NCI-H526 treated with DMSO at 0.1 percent for 48 hours (cell line): ENCODE measurements at places on chromosomes 4 and X.

GRCh38 chrX:154380153-154380552 lies 1.1 kb downstream of the EMD start:
- DNase-seq: no peak

DNA sequence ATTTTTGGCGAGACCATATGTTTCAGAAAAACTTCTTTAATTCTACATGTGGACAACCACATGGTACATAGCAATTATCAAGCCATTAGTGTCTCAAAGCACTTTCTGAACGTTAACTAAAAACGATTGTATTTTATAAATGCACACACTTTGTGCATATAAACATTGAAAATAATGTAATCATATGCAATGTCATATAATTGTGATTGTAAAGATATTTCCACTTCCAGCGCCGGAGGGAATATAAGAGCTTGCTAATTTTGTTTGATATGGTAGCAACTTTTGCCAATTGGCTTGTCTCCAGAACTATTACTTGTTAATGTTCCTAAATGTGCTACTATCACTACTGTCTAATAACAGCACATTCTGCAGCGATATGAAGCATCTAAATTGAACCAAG lies 162.3 kb upstream of the SMIM31 start:
- no peak for DNase-seq

- DNase-seq: no peak
Measured at GRCh38 chr4:136680271-136680670, 852.0 kb downstream of the PCDH18 start.

DNA sequence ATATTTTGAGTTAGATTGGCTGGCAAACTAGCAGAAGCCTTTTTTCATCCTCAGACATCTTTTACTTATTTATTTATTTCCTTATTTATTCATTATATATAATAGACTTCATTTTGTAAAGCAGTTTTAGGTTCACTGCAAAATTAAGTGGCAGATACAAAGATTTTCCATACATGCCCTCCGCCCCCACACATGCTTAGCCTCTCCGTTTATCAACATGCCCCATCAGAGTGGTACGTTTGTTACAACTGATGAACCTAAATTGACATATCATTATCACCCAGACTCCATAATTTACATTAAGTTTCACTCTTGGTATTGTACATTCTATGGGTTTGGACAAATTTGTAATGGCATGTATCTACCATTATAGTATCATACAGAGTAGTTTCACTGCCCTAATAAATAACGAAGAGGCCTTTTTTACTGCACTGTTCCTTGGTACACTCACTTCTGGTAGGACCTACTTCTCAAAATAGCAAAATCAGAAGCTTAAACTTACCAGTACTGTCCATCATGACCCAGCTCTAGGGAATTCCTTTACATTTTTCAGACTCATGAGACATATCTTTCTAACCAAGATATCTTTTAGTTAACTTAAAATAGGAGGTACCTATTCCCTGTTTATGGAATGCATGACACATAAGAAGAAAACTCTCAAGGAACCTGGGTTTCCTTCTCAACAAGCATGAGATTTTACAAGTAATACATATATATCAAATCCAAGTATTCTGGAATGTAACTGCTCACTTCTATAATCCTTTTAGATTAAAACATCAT lies 4.8 kb upstream of the TMPRSS11B start:
- no peak for DNase-seq

GRCh38 chr4:3706111-3706511 lies 60.1 kb upstream of the ADRA2C start:
- no peak for DNase-seq

- DNase-seq: no peak
Measured at GRCh38 chr4:26052663-26053541, 138.9 kb downstream of the SMIM20 start.

- DNase-seq: no peak
Measured at GRCh38 chrX:107226757-107227156, 20.3 kb downstream of the DNAAF6 start.

DNA sequence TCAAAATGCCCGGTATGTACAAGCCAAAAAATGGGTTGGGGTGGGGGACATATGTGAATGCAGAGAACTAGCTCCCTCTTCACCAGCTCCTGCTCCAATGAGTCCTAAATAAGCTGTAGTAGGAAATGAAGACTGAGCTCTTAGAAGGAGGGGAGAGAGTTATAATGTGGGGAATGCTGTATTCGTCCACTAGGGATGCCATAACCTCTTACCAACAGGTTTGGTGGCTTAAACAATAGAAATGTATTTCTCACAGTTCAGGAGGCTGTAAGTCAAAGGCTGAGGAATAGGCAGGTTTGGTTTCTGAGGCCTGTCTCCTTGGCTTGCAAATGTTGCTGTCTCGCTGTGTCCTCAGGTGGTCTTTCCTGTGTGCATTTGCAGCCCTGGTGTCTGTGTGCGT lies 4.4 kb upstream of the INPP4B start:
- DNase-seq: no peak

DNA sequence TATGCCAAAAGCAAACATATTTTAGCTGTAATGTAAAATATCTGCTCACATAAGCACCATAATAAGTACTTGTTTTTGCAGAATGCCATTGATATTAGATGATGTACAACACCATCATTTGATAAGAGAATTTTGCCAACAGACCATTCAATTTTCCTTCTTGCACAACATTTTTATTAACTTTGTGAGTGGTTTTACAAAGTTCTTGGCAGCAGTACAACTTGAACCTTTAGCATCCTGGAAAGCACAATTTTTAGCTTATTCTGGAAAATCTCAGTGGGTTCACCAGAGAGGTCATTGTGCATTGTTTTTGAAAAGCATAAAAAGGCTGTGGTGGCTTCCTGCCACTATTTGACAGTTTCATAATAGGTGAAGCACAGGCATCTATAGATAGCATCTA lies 26.4 kb upstream of the REPS2 start:
- DNase-seq: no peak

DNA sequence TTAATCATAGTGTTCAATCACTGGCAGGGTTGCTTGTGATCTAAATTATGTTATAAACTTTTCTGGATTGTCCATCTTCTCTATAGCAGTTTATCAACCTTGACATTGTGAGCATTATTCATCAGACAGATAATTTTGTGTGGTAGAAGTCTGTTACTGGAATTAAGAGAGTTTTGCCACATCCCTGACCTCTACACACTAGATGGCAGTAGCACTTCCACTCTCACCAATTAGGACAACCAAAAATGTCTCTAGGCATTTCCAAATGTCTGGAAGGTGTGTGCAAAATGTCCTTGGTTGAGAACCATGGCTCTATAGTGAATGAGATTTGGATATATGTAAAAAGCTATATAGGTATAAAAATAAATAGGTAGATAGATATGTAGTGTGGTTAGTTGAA lies 324.1 kb upstream of the FAM47C start:
- DNase-seq: no peak

DNA sequence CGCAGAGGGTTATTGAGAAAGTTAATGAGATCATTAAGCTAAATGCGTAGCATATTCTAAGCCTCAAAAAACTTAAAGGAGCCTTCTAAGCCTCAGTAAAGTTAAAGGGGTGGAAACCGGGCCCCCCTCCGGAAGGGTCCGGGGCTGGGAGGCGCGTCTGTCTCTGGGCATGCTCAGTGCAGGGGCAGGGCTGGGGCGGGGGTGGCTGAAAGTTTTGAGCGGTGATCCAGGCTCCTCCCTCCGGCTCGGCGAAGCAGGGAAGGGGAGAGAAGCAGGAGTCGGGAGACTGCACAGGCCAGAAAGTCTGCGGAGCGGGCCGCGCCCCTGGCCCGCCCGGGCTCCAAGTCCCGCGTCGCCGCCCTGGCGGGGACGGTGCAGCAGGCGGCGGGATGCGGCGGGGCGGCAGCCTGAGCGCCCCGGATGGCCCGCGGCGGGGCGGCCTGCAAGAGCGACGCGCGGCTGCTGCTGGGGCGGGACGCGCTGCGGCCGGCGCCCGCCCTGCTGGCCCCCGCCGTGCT lies at the start of gene EVC:
EVC (plus strand) TSS at position 241 of the 518 bp plus-strand sequence; CDS start at position 421, 180 bp downstream.
- DNase-seq: peak; percentile 56

- no peak for DNase-seq
Measured at GRCh38 chrX:105781804-105782203, 40.5 kb upstream of the NRK start.

DNA sequence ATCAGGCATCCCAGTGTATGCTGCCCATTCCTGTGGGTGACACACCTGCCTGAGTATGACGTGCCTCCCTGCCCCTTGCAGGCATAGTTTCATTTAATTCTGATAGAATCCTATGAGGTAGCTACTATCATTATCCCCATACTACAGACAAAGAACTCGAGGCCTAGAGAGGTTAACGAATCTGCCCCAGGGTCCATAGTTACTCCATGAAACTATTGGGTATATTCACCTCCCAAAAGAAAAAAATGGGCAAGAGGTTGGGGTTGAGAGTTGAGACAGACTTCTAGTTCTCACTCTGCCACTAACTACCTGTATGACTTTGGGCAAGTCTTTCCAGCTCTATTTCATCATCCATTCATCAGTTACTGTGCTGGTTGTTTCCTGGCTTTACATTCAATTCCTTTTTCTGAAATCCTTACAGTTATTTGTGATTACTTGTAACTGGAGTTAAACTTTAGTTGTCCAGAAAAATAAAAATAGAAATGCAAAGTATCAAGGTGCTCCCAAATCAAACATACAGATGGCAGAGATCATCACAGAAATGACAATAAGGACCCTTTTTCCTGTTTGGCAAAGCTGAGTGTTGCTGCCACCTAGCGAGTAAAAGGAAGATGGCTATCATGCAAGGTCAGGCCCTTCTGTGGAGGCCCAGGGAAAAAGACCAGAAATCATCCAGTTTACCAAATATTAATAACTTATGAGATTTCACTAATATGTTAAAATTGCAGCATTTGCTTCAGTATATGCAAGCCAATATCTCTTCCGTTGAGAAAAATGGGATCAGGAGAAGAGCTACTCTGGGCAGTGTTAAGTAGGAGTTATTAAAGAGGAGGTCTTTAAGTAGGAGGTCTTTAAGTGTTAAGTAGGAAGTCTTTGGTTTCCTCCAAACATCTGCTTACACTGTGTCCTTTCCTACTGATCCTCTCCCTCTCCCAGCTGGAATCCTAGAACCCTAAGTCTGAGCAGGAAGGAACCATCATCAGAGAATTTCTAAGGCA lies 17.1 kb upstream of the MAP7D3 start:
- DNase-seq: peak; percentile 11

- DNase-seq: no peak
Measured at GRCh38 chrX:3748052-3748559, 34.7 kb upstream of the PRKX start.

DNA sequence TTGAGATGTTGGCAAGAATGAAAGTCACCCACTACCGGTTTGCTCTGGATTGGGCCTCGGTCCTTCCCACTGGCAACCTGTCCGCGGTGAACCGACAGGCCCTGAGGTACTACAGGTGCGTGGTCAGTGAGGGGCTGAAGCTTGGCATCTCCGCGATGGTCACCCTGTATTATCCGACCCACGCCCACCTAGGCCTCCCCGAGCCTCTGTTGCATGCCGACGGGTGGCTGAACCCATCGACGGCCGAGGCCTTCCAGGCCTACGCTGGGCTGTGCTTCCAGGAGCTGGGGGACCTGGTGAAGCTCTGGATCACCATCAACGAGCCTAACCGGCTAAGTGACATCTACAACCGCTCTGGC lies 12.3 kb downstream of the RPL9 start:
- no peak for DNase-seq

GRCh38 chrX:103360092-103360491 lies 3.8 kb downstream of the TCEAL9 start:
- no peak for DNase-seq

DNA sequence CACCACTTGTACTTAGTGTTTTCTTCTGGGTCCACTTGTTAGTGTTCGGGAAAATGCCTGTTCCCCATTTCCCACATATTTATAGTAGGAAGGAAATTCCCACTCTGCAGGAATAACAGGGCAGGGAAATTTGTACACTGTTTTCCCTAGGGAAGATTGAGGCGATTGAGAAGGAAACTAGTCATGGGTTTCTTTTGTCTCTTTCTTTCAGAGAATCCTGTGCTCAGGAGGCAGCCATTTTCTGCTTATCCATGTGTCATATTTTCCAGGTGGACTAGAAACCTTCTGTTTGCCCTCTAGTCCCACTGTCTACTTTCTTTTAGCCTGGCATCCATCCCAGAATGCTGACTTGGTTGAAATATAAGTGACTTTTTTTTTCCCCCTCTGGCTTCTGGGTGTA lies 299.1 kb upstream of the ANKRD50 start:
- DNase-seq: no peak

DNA sequence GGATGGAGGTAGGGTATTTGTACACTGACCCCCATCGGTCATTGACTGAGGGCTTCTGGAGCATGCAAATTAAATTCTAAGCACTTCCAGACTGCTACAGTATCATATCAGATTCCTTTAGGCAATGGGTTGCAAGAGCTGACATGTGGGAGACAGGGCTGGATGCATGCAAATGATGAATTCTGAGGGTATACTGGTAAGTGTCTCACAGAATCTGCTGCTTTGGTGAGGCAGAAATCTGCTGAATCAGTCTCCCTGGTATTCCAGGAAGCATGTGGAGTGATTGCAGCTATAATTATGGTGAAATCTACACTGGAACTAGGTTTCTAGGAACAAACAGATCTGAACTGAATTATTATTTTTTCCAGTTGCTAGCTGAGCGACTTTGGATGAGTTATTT lies 684.9 kb upstream of the MAGEB2 start:
- DNase-seq: no peak

- peak; percentile 25 for DNase-seq
Measured at GRCh38 chr4:106329041-106329618, 12.8 kb downstream of the AIMP1 start.

DNA sequence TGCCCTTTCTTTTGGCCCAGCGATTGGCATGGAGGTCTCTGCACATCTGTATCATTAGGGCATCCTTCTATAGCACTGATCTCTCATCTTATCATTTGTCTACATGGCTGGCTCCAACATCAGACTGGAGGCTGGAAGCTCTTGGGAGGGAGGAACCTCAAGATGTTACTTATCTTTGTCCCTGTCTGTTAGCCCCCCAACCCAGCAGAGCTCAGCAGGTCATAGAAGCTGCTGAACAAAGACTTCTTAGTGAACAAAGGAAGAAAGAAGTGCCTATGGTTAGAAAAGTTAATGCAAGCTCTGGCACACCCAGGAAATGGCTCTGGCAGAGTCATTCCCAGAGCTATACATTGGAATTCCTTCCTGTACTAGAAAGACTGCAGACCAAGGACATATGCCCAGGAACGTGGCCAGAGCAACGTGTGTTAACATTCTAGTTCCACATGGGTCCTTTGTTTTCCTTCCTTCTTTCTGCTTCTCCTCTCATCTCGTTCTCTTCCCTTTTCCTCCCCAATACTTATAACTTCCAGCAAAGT lies 74.0 kb downstream of the SEL1L3 start:
- DNase-seq: no peak

DNA sequence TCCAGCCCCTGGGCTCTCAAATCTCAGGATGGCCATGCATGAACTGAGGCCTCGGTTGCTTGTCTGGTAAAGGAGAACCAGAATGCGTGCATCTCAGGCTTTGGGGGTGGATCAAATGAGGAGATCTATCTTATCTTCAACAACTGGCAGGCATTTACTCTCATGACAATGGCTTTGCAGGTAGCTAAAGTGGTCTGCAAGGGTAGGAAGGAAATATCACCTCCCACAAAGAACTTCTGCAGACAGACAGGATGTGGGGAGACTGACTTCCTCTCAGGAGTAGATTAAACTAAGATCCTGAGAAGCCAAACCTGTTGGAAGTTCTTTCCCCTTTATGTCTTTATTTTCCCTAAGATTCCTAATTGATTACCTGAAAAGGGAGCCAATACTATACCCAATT lies 7.8 kb downstream of the LDB2 start:
- DNase-seq: no peak
